Activated effector memory CD4-positive, alpha-beta T cell treated with anti-CD3 and anti-CD28 coated beads, Interleukin-2, amount 50 U/mL, for 16 hours (primary cell): ENCODE measurements at places on chromosomes 5 and 9.

- DNase-seq: no peak
Measured at GRCh38 chr5:44542470-44542869, 153.2 kb upstream of the FGF10 start.

DNA sequence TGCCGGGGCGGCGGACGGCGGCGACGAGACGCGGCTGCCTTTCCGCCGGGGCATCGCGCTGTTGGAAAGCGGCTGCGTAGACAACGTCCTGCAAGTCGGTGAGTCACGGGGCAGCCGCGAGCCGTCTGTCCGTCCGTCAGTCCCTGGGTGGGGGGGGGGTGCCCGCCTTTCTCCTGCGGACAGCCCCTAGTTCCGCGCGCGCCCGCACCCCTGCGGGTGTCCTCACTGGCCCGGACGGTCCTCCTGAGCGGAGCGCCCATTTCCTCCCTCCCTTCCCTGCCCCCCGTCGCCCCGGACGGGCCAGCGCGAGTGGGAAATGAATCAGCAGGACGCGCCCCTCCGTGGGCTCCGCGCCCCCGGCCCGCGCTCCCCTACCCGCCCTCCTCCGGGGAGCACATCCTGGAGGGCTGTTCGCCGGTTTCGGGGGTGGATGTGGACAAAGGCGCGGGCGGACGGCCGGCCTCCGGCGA lies 828 bp downstream of the ZSWIM6 start:
- DNase-seq: peak; percentile 73

DNA sequence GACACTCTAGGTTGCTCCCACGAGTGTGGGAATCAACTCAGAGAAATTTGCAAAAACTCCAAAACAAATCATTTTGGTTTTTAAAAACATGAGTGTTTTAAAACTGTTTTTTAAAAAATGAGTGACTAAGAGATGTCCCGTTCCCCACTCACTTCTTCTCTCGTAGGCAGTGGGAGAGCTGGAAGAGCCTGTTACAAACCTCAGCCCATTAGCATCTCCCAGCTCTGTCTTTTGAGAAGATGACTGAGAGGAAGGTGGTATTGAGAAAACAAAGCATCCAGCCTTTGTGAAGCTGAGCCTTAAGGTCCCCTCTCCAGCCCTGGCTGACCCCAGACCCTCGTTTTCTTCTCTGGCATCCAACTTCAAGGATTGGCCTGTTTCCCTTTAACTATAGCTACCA lies 4.7 kb upstream of the ANKRD33B start:
- no peak for DNase-seq

DNA sequence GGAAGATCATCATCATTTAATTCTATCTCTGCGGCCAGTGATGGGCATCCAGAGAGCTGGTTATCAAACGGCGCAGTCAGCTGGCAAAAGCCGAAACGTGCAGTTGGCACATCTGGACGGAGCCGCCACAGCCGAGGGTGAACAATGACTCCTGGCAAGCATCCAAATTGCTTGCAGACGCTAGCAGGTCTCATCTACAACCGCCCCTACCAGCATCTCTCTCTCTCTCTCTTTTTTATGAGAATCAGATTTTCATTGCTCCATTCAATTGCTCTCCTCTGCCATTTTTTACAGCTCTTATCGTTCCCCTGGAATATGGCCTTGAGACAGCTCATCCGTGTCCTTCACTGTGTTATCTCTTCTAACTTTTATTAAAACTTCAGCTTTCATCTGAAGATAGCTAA lies 165.2 kb downstream of the MAPKAP1 start:
- no peak for DNase-seq

DNA sequence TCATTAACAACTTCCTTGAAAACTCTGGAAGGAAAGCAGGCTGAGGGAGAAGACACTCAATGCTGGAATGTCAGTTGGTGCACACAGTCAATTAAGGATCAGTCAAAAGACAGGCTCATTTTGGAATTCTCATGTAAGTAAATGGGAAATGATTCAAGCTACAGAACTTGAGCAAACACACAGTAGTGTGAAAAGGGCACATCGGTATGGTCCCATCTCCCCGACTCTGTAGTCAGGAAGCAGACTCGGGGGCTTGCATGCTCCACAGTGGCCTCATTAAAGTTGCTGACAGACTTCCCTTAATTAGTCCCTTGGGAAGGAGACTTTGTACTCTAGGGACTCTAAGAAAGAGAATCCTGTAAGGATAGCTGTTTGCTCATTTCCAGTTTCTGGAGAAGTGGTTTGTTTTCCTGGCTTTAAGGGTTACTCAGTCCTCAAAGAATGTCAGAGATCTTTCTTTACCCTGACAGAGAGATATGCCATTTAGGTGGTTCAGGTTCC lies 339.2 kb downstream of the ADAMTS6 start:
- DNase-seq: no peak

GRCh38 chr9:27864644-27865438 lies 291.6 kb upstream of the C9orf72 start:
- no peak for DNase-seq

- no peak for DNase-seq
Measured at GRCh38 chr5:128669803-128670202, 131.8 kb upstream of the FBN2 start.

DNA sequence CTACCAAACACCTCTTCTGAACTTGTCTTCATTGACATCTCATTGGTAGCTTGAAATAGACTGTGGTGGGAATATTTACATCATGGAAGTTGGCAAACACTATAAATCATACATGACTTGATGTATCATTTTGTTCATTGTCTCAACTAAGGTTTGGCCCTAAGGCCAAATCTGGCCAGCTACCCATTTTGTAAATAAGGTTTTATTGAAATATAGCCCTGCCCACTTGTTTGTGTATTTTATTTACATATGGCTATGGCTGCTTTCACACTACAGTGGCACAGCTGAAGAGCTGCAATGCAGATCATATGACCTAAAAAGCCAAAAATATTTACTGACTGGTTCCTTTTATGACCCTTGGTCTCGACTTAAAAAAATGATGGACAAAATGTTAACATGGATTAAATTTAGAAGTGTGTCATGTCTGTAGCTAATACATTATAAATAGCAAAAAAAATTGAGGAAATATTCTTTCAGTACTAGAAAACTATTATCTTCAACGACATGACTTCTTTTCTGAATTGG lies 22.1 kb downstream of the FAM240B start:
- no peak for DNase-seq

DNA sequence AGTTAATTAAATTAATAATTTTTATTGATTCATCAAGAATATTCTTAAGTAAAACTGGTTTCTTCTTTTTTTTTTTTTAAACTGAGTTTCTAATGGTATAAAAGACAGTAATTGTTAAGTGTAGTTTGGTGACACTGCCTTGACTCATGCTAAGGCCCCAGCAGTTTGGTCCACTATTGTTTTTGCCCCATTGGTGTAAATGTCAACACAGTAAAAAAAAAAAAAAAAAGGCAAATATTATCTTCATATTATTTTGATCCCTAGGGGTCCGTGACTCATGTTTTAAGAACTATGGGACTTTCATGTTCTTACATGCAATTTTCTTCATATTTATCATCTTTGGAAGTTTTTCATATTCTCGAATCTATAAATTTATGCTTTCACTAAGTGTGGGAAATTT lies 29.2 kb upstream of the JAK2 start:
- no peak for DNase-seq

GRCh38 chr9:84125046-84125445 lies 144.4 kb downstream of the RMI1 start:
- no peak for DNase-seq

DNA sequence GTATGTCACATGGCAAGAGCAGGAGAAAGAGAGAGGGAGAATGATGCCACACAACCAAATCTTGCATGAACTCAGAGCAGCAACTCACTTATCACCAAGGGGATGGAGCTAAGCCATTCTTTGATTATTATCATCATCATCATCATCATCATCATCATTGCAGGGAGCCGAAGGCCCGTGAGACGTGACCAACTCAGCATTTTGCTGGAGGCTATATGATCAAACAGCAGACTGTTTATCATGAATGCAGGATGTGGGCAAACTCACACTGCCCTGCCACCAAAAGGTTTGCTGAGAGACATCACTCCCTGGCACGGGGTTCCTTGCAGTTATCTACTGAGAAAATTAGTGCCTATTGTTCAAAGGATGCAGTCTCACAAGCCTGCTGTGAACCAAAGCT lies 8.6 kb upstream of the ZNF169 start:
- DNase-seq: no peak

- DNase-seq: no peak
Measured at GRCh38 chr9:115291841-115292240, 173.9 kb upstream of the TNC start.

DNA sequence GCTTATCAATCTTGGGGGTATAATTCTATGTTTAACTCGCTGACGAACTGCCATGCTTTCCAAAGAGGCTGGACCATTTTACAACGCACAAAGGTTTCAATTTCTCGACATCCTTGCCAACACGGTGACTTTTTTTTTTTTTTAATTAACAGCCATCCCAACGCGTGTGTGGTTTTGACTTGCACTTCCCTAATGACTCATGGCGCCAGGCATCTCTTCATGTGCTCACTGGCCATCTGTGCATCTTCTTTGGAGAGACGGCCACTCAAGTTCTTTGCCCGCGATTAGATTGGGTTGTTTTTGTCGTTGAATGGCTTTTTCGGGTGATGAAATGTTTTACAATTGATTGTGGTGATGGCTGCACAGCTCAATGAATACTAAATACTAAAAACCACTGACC lies 12.5 kb upstream of the CARD9 start:
- DNase-seq: no peak

- DNase-seq: no peak
Measured at GRCh38 chr5:65356274-65356673, 125.4 kb downstream of the ADAMTS6 start.

DNA sequence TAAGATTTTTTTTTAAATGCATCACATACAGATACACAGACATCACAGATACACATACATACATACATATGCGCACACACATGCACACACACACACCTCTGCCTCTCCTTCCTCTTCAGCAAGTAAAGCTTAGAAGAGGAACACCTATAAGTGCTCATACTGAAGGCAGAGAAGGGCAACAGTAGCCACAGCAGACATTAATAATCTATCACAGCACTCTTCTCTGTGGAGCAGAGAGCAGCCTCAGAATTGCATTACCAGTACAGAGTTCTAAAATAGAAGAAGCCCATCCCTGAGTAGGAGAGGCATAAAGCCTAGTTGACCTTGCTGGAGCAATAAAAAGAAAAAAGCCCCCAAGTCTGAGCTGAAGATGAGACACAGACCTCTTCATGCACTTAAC lies 110.6 kb downstream of the MLLT3 start:
- no peak for DNase-seq

DNA sequence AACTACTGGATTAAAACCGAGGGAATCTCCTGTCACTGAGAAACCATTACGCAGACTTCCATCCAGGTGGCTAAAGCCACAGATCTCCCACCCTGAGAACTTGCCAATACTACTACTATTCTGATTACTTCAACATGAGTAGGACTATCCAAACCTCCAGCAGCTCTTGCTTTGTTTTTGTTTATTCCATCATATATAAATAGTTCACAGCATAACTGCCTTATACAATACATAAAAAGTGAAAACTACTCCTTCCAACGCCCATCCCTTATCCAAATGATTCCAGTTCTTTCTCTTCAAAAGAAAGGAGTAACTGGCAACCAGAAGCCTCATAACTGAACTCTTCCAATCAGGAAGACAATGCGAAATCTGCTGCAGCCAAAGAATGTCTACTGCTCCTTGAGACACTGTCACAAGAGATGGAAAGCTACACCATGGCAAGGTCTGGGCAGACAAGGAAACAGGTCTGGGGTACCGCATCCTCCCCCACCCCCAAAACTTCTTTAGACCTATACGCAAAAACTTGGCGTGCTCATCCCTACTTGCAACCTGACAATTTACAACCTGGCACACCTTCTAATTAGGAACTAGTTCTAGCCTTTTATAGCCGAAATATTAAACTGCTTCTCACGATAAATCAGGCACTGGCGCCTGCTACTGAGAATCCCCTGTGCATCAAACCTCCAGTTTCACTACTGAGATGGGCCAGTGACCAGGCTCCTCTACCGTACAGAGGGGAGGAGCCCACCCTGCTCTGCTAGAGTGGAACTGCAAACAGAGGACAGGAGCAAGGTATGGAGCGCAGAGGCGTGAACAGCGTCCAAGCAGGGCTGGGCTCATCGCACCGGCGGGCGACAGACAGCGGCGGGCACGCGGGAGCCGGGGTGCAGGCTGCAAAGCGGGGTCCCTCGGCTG lies 986 bp downstream of the PLPP1 start:
- no peak for DNase-seq

- DNase-seq: no peak
Measured at GRCh38 chr9:95808011-95808410, 67.5 kb upstream of the ERCC6L2 start.

DNA sequence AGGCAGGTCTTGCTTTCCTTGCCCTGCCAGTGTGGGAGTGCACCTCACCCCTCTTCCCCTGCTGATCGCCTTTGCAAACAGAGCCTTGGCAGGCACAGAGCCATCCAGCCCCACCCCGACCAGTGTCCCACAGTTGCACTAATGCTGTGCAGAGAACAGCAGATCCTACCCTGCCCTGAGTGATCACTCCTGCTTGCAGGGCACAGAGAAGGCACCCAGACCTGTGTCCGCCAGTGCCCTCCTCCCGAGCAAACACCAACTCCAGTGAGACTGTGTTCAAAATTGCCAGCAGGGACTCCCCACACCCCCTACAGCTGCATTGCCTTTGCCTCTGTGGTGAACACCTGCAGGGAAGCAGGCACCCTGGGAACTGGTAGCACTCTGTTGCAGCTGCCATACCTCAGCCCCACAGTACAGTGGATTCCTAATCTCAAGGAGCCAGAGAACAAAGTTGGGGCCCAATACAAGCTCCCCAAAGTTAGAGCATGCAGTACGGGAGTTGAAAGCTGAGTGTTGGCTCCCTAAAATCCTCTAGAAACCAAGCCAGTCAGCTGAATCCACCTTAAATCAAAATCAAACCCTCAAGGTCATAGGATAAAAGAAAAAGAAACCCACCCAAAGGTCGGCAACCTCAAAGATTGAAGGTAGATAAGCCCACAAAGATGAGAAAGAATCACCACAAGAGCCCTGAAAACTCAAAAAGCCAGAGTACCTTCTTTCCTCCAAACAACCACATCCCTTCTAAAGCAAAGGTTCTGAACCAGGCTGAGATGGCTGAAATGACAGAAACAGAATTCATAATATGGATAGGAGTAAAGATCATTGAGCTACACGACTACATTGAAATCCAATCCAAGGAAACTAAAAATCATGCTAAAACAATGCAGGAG lies 92.9 kb upstream of the PIK3R1 start:
- no peak for DNase-seq

GRCh38 chr9:16337322-16338029 lies 533.0 kb downstream of the BNC2 start:
- DNase-seq: no peak

- no peak for DNase-seq
Measured at GRCh38 chr9:91056917-91057316, 255.3 kb downstream of the SYK start.

- DNase-seq: no peak
Measured at GRCh38 chr5:135890867-135891266, 4.8 kb downstream of the IL9 start.

DNA sequence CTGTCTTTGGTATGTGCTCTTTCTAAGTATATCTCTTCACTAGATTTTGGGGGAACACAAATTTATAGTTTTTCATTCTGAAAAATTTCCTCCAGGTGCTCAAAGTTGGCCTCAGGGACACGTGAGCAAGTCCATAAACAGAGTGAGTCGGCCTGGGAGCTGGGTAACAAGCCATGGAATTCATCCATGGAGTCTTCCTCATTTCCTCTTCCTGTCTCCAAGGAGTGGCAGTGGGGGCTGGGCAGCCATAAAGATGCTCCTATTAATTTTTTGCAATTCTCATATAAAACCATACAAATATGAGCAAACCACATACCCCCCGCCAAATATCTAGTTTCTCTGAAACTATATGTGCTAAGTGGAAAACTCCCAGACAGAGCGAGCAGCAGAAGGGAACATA lies 136.6 kb upstream of the OTULINL start:
- DNase-seq: no peak
